WTC11 (cell line): ENCODE measurements at places on chromosomes 12 and 14. TPM values are rescaled to one million over a fixed set of nuclear protein-coding genes. Genes with fewer than 3 reads are reported as not detected.

Gene MED13L
- 53.3 to 80.5 TPM (median 55.5 TPM) in 3 replicates for total RNA-seq

Gene PLEK2
- 1.2 to 1.4 TPM (median 1.3 TPM) in 3 replicates for total RNA-seq

Gene MYO1H
- total RNA-seq = 0.44 to 0.60 TPM (median 0.50 TPM) in 3 replicates

- H3K4me1 ChIP-seq = no peaks in the 10 kb centered on the region
- H3K27ac ChIP-seq = no peak overlapping the region
- DNase-seq = no peak
- H3K36me3 ChIP-seq = no peaks in the 10 kb centered on the region
- H3K4me3 ChIP-seq = no peak overlapping the region
These were observed 22.1 kb downstream of the RASSF9 start for GRCh38 chr12:85814071-85814470.

DNA sequence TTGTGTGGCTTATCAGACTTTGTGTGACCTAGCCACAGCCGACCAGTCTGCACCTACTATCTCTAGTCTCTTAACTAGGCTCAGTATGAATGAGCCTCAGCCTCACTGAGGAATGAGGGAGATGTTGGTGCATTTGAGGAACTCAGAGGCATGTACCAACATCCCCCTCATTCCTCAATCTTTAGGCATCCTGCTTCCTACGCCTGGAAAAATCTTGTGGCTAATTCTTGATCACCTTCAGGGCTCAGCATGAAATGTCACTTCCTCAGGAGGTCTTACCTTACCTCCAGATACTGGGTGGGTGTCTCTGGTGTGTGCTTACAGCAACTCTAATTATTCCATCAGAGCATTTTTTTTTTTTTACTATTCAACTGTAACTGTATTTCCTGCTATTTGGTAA is 148.8 kb upstream of the TMCC3 start:
- no peak overlapping the region for H3K27ac ChIP-seq
- no peak for DNase-seq
- no peaks in the 10 kb centered on the region for H3K36me3 ChIP-seq
- no peaks in the 10 kb centered on the region for H3K27me3 ChIP-seq

Gene LBHD2
- total RNA-seq = not detected in 3 replicates

Gene TXNRD1
- total RNA-seq = 95.6 to 113 TPM (median 98.7 TPM) in 3 replicates

Gene PPM1H
- 37.1 to 45.6 TPM (median 40.9 TPM) in 3 replicates for total RNA-seq

DNA sequence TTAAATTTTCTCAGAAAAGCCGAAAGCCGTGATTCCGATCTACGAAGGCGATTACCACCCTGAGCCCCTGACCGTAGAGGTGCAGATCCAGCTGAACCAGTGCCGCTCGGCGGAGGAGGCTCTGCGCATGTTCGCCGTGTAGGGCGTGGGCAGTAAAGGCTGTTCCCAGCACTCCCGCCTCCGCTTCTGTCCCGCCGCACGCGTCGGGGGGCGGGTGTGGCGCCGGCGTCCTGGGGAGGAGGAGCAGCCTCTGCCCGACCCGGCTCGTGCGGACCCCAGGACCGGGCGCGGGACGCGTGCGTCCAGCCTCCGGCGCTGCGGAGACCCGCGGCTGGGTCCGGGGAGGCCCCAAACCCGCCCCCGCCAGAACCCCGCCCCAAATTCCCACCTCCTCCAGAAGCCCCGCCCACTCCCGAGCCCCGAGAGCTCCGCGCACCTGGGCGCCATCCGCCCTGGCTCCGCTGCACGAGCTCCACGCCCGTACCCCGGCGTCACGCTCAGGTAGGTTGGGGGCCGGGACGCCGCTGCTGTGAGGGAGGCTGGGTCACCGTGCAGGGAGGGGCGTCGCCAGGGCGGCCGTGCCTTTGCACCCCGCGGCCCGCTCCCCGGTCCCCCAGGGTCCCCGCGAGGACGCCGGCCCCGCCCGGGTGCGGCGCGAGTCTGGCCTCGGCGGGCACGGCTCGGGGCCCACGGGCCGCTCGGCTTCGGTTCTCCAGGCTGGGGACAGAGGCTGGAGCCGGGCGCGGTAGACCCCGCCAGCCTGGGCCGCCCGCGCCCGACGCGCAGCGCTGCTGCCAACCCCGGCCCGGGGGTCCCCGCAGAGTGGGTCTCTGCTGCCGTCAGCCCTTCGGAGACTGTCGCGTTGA is at the start of gene B3GNT4:
TSS of gene B3GNT4 (plus strand) at position 409 of the 866 bp plus-strand sequence. CDS start 910 bp downstream, outside the sequence.
- peaks cover 22% of the 10 kb centered on the region for H3K4me1 ChIP-seq
- H3K36me3 ChIP-seq = peaks cover 12% of the 10 kb centered on the region
- H3K4me3 ChIP-seq = peak within 1 kb of the TSS; percentile 74

DNA sequence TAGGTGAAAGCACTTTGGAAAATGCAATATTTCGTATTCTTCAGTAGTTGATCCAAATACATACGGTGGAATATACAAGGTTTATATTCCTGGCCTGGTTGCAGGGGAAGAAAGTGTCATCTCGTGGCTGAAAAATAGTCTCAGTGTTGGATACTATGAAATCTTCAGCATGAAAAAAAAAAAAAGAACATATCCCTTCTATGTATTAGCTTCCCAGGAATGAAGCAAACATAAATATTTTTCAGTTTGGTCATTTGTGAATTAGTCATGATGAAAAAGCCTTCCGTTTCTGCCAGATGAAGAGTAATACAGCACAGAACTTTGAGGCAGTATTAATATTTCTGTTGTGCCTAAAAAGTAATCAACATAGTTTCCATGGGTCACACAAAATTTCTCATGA is 36.7 kb downstream of the FLRT2 start:
- no peak overlapping the region for H3K4me3 ChIP-seq
- H3K36me3 ChIP-seq = no peaks in the 10 kb centered on the region
- H3K27ac ChIP-seq = no peak overlapping the region
- peaks cover 30% of the 10 kb centered on the region for H3K4me1 ChIP-seq

DNA sequence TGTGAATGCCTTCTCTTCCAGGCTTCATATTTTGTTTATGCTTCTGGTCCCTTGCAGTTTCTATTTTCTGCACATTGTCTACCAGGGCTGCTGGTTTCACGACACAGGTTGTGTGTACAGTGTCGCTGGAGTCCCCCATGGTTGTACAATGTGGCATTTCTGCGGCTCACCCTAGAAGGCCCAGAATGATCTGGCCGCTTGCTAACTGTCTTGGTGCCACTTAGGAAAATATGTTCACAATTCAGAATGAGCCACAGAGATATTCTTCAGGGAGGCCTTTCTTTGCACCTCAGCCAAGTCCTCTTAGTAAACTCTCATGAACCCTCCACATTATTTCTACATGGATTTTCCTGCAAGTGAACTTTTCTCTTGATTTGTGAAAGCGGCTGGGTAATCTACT is 195.4 kb downstream of the SUDS3 start:
- H3K4me1 ChIP-seq = no peaks in the 10 kb centered on the region
- no peak overlapping the region for H3K27ac ChIP-seq
- H3K27me3 ChIP-seq = peaks cover 4% of the 10 kb centered on the region
- no peak for DNase-seq
- H3K36me3 ChIP-seq = peaks cover 26% of the 10 kb centered on the region

Gene CCDC175
- 0.16 to 0.27 TPM in 2 of 3 replicates, not detected in the other for total RNA-seq

DNA sequence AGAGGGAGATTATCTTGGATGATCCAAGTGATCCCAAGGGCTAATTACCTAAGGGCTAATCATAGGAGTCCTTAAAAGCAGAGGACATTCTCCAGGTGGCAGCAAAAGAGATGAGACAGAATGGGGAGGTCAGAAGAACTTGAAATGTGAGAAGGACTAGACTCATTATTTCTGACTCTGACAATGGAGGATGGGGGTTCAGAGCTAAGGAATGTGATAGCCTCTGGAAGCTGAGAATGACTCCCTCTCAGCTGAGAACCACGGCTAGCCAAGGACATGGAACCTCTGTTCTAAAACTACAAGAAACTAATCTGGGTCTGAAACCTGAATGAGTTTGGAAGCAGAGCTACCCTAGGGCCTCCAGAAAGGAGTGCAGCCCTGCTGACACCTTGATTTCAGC is 35.6 kb upstream of the ANKS1B start:
- H3K4me1 ChIP-seq = peaks cover 4% of the 10 kb centered on the region; the same call in 1 of the 2 replicates
- no peak overlapping the region for H3K4me3 ChIP-seq
- peaks cover 6% of the 10 kb centered on the region; the same call in 1 of the 2 replicates for H3K36me3 ChIP-seq
- no peak for DNase-seq

Gene ITFG2
- total RNA-seq = 23.9 to 26.0 TPM (median 25.4 TPM) in 3 replicates

GRCh38 chr12:127675936-127676335 is 591.0 kb upstream of the TMEM132C start:
- H3K27me3 ChIP-seq = peaks cover 3% of the 10 kb centered on the region
- peaks cover 14% of the 10 kb centered on the region for H3K4me1 ChIP-seq
- H3K36me3 ChIP-seq = peaks cover 10% of the 10 kb centered on the region; the same call in 1 of the 2 replicates

- H3K36me3 ChIP-seq = peaks cover 23% of the 10 kb centered on the region
- no peak for DNase-seq
- no peaks in the 10 kb centered on the region for H3K27me3 ChIP-seq
- H3K27ac ChIP-seq = peak overlapping the region; percentile 27; the same call in 1 of the 2 replicates
These were observed 230.1 kb downstream of the FOXN3 start for GRCh38 chr14:89186856-89187376.

Gene GSC
- total RNA-seq = 1.6 to 4.4 TPM (median 2.0 TPM) in 3 replicates

Gene RASSF3
- 45.2 to 54.7 TPM (median 50.2 TPM) in 3 replicates for total RNA-seq

Gene C12orf50
- 0.07 TPM in 1 of 3 replicates, not detected in the others for total RNA-seq

Gene TMEM30B
- 17.2 to 18.0 TPM (median 17.8 TPM) in 3 replicates for total RNA-seq

Gene IQSEC3
- 1.7 to 2.6 TPM (median 2.2 TPM) in 3 replicates for total RNA-seq
